Activated T-cell treated with anti-CD3 and anti-CD28 coated beads, Interleukin-2, amount 50 U/mL, for 72 hours (primary cell): ENCODE measurements at places on chromosomes 2 and 18. TPM values are rescaled to one million over a fixed set of nuclear protein-coding genes. Genes with fewer than 3 reads are reported as not detected.
A peak's percentile ranks its signal among the peaks of the same experiment; 100 is the strongest.

The PROM2 gene
- 0.38 TPM for total RNA-seq

The ANKRD30BL gene
- not detected for total RNA-seq

The C2orf66 gene
- total RNA-seq = 0.38 TPM

The KLHL29 gene
- total RNA-seq = 2.5 TPM

The LHCGR gene
- total RNA-seq = not detected

GRCh38 chr2:154402213-154402612, 296.3 kb upstream of the KCNJ3 start:
- DNase-seq = no peak

DNA sequence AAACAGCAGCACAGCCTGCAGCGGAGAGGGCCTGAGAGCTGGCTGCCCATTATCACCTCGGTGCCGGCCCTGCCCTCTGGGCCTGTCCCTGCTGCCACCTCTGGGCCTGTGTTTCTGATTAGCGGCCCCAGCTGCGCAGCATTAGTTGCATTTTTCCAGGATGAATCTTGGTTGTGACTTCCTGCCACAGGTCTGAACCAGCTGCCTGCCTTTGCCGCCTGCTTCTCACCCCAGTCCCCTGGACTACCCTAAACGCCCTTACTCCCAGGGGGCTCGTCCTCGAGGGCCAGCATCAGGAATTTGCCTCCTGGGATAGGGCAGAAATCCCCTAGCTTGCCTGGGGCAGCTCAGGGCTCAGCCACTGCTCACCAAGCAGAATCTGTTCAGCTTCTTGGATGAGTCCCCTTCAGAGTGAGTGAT, 342.8 kb downstream of the DYSF start:
- DNase-seq = no peak

- no peak for DNase-seq
Measured at GRCh38 chr18:44896846-44897245, 216.2 kb downstream of the SETBP1 start.

GRCh38 chr2:48200620-48201293, 294.5 kb upstream of the FBXO11 start:
- DNase-seq = no peak

DNA sequence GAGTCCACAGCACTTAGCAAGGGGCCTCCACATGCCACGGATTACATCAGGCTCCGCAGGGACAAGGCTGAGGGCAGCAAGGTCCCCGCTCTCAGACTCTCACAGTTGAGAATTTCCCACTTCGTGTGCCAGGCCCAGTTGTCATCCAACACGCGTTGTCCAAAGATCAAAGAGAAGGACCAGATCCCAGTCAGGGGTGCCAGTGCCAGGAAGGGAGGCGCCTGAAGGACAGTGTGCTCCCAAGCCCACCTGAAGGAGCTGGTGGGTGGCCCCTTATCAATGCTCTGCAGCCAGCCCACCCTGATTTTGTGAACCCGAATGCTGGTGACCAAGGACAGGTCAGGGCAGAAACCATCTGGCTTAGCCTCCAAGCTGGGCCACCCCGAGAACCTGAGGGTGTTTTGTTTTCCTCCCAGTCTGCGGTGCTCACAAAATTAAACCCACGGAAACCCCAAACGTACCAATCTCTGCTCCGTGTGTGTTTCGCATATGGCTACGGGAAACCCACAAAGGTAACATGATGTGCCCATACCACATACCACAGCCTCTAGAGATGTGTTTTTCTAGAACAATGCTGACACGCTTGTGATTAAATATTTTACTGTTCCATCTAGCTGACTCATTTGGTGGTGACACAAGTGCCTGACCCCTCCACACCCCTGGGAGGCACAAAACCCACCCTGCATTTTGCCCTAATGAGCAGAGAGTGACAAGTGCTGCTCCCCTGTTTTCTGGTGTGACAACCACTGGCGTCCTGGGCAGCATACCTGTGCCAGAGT, 24.5 kb downstream of the CRACDL start:
- DNase-seq = peak; percentile 62

DNA sequence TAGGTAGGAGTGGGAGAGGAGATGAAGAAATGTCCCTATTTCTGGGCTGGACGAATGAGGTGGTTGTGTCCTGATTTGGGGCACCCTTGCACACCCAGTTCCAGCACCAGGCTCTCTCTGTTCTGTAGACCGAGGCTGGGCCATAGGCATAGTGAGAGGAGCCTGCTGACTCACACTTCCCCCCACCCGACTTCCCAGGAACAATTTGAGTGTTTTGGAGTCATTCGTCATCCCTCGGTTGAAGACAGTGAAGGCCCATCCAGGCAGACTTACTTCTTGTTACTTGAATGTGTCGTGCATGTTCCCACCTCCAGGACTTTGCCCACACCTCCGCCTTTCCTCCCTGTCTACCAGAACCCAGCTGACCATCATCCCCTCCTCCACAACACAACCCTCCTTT, 179.1 kb downstream of the HAUS1 start:
- DNase-seq = no peak

- DNase-seq = no peak
Measured at GRCh38 chr2:232794981-232795380, 18.6 kb upstream of the KCNJ13 start.

DNA sequence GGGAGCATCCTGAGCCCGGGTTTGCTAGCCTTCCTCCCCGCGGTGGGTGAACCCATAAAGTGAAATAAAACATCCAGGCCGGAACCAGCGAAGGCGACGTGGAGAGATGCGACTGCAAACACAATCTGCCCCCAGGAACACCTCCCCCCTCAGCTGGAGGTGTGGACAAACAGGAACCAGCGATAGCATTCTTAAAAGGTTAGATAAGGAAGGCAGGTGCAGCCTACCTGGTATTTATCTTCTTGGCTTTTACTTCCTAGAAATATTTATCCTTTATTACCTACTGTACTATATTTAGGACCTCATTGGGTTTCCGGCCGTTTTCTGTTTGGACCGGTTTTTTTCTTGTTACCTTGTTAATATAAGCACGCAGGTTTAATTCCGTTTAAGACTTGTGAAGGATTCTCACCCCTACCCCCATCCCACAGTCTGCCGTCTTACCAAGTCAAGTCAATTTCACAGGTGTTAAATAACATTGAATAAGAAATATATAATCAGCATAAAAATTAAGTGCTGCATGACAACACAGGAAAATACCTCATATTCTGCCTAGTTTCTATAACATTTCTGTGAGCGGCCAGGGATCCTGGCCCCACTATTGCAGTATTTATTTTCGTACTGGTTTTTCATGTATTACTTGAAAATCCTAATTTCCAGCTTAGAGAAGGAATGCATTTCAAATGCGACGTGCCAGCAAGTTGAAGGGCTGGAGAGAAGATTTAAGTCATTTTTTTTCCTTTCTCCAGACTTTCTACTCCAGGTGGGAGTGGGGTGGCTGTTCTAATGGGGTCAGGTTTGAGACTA, 224.0 kb upstream of the ID2 start:
- DNase-seq = no peak

DNA sequence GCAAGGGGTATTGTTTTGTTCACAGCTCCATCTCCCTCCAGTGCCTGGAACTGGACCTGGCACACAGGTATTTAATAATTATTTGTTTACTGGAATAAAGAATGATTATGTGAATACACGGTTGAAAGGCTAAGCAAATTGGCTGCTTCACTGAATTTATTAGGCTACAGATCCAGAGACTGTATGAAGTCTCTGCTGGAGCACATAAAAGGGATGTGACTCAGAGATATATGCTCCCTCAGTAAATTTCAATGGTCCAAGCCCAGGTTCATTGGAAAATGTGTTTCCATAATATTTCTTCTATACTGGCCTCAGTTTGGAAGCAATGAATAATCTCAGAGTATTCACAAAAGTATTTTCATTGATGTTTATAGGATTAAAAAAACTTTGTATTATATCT, 121.5 kb upstream of the SCN1A start:
- DNase-seq = no peak

DNA sequence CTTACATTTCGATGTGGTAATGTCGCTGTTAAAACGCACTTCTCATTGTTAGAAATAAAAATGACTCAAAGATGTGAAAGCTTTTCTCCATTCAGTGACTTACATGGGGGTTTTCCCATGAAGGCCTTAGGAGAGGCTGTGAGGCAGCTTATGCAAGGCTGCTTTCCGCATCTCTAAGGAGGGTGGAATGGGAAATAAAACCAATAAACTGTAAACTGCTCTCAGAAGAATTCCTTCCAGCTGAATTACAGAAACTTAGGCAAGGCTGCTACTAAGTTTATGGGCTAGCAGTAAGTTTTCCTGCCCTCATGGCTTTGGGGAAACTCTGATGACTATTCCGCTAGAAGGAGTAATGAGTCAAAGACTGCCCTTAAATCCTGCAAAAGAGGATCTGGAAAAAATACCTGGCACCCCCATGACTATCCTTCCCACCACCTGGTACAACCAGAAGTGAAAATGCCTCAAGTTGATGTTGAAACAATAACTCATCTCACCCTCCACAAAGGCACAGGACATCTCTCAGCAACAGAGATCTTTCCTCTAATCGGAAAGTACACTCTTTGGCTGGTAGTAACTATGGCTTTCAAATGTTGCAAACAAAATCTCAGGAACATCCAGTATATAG, 97.7 kb upstream of the SMAD7 start:
- DNase-seq = no peak

- no peak for DNase-seq
Measured at GRCh38 chr2:70712916-70713315, 55.1 kb downstream of the ADD2 start.

- no peak for DNase-seq
Measured at GRCh38 chr2:143684551-143685320, 555.5 kb downstream of the ARHGAP15 start.
